ENCODE measurements at places on chromosomes 5 and 9.

- peak; percentile 91 for DNase-seq
These were observed 1.9 kb upstream of the RGMB start for GRCh38 chr5:98771382-98772109.

GRCh38 chr9:88593537-88594185 lies 58.7 kb downstream of the NXNL2 start:
- DNase-seq = peak; percentile 69

- peak; percentile 63 for DNase-seq
These were observed 246.5 kb downstream of the PTPRD start for GRCh38 chr9:10366171-10366779.

DNA sequence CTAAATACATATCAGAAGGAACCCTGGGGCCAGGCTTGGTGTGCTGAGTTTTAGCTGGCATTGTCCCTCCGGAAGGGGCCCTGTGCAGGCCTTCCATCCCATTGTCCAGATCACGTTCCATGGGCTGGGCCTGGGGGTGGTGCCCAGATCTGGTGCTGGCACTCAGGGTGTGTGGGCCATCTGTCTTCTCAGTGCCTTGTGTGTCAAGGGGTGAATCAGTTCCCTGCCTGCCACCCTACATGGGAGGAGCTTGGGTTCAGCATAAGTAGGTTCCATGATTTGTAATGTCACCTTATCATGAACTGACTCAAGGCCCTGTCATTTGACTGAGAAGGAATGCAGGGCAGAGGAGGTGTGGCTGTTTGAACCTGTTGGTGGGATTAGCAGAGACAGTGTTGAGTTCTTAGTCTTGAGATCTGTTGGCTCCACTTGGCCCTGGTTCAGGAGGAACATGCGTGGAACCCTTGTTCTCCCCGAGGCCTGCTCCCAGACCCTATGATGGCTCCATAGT lies 176.8 kb downstream of the MACROH2A1 start:
- no peak for DNase-seq

GRCh38 chr5:56457887-56458812 lies 225.0 kb upstream of the ANKRD55 start:
- DNase-seq = peak; percentile 87

- no peak for DNase-seq
These were observed 107.4 kb upstream of the LARP1 start for GRCh38 chr5:154647761-154648145.

GRCh38 chr5:147686421-147686820 lies 96.1 kb downstream of the JAKMIP2 start:
- DNase-seq = no peak

DNA sequence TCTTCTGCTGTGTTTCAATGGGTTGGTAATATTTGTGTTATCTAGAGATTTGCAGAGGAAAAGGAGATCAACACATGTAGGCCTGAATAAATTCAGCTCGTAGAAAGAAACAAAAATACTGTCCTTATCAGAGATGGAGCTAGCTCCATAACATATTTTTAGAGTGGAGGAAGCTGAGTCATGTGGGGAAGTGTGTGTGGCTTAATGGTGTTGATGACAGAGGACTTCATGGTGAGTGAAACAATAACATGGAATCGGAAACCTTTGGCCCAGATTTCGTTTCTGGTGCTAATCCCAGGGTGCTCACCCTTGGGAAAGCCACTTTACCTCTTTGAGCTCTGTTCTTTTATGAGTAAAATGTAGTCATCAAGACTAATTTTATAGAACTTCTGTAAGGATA lies 825.0 kb downstream of the TLR4 start:
- peak; percentile 3 for DNase-seq

- DNase-seq = no peak
These were observed 73.6 kb downstream of the EPB41L4B start for GRCh38 chr9:109247228-109247627.

DNA sequence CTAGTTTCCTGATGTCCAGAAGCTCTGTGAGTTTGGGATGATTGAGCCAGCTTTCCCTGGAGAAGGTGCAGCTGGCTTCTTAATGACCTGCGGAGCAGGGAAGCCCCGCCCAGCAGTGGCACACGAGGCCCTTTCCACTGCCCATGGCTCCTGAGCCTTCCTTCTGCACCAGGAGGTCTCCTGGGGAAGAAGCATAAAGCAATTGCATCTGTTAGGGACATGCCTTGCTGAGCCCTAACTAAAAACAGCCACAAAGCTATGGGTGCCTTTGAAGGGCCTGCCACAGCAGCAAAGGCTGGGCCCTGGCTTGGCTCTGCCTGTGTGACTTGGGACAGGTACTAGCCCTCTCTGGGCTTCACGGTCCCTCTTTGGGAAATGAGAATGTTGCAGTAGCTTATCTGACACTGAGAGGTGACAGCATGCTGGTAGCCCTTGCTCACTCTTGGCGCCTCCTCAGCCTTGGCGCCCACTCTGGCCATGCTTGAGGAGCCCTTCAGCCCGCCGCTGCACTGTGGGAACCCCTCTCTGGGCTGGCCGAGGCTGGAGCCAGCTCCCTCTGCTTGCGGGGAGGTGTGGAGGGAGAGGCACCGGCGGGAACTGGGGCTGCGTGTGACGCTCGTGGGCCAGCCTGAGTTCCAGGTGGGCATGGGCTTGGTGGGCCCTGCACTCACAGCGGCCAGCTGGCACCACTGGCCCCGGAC lies 218.4 kb downstream of the FSTL4 start:
- no peak for DNase-seq

DNA sequence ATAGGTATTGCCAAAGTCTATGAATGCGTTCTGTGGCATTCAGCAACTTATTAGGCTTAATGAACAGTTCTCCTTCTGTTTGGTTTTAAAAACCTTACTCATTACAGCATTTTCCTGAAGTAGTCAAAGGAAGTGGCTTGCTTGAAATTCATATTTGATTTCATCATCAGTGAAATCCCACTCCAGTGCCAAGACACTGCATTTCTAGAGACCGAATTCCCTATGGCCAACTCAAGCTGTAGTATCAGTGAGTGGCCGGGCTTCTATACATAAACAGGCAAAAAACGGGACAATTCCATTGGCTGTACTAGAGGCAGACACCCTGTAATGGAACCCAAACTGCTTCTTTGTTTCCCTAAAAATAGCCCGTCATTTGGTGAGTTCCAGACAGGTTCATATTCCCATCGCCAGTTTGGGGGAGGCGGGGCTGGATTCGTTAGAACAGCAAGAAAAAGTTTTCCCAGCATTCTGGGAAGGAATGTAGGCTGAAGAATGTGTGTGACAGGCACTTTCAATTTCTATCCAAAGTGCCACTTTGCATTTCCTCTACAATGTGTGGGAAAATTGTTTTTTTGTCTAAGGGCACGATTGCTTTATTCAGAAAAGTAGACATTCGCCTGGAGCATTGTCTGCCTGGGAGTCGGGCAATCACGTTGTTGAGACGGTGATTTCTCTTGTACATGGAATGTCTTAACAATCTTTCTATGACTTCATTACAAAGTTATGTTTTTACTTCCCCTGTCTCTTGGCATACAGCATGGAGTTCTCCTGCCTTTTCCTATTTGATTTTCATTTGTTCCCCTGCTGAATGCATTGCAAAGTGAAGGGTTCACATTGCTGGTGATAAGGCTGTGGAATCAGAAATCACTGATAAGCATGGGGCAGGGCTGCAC lies 141.8 kb upstream of the MAST4 start:
- peak; percentile 24 for DNase-seq

DNA sequence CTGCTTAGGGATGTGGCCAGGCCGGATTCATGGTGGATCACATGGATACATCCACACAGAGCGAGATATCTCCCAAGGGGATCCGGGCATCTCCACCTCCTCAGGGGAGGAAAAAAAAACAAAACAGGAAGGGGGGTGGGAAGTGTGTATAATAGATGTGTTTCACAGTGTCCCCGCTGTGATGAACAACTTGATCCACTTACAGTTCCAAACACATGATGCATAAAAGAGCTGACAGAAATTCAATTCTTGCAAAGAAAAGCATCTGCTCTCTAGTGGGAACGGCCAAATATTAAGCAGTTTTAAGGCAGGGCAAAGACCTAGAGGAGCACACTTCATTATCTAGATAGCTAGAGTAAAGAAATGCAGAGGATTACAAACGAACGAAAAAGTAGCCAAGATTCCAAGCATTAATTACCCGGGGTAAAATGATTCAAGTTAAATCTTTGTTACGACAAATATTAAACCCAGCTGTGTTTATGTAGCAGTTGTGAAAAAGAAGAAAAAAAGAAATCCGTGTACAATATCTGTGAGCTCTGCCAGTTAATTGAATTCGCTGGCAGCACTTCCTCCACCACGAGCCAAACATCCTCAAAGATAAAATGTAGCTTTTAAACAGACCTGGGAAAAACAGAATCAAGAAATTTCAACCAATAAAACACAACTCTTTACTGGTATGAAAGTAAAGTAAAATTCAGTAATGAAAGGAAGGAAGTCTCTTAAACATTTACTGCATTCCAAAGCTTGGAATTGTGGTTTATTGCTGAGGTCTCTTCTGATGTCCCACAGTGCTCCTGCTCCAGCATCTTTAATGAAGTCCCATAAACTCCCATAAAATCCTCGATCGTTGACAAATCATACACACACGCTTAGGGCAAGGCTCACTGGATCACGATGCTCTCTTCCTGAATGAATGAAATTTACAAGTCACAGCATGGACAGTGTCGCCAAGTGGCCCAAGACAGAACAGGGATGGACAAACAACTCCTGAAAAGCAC lies 213.0 kb downstream of the CRB2 start:
- peak; percentile 69 for DNase-seq

GRCh38 chr9:115237385-115237998 lies 119.5 kb upstream of the TNC start:
- DNase-seq = no peak

DNA sequence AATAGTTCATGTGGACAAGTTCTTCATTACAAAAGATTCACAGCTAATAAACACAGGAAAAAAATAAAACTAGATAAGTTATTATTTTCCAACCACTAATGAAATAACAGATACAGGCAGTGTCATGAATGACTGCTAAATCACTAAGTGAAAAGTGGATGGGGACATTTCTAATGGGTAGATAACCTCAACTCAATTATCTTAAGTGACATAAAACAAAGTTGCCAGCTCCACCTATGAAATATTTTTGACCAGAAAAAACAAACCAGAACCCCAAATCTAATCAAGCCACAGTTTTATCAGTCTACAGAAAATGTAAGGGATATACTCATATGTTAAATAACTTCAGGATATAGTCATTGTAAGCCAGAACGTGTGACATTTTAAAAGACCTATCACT lies 74.4 kb downstream of the AGTPBP1 start:
- no peak for DNase-seq

GRCh38 chr9:100440071-100440470 lies 13.1 kb downstream of the MSANTD3 start:
- no peak for DNase-seq

DNA sequence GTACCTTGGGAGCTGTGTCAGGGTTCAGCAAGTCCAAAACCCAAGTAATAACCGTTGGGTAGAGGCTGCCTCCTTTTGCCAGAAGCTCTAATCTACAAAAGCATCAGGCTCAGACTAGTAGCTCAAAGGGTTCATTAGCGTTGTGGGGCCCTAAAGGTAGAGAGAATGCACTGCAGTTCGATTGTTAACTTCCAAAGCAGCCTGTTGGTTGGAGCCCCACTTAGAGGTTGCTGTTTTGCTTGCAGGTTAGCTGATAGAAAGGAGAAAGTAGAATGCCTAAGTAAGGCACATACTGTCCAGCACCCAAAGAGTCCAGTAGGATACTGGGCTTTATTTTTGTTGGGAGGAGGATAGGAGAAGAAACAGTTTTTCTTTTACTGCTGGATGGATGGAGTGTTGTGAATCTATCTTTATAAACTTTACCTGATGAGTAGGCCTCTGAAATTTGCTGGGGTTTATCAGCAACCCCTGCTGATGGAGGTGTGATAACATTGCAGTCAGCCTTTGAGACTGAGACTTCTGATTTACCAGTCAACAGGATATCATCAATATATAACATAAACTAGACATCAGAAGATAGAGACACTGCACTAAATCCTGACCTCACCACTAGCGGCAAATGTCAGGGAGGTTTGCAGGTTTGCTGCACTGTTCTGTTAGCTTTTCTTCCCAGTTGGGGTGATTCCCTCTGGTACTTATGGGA lies 34.8 kb downstream of the ZNF131 start:
- no peak for DNase-seq

- no peak for DNase-seq
These were observed 180.8 kb downstream of the RASEF start for GRCh38 chr9:82882138-82882537.

GRCh38 chr5:39205550-39205949 lies 13.8 kb downstream of the FYB1 start:
- no peak for DNase-seq

DNA sequence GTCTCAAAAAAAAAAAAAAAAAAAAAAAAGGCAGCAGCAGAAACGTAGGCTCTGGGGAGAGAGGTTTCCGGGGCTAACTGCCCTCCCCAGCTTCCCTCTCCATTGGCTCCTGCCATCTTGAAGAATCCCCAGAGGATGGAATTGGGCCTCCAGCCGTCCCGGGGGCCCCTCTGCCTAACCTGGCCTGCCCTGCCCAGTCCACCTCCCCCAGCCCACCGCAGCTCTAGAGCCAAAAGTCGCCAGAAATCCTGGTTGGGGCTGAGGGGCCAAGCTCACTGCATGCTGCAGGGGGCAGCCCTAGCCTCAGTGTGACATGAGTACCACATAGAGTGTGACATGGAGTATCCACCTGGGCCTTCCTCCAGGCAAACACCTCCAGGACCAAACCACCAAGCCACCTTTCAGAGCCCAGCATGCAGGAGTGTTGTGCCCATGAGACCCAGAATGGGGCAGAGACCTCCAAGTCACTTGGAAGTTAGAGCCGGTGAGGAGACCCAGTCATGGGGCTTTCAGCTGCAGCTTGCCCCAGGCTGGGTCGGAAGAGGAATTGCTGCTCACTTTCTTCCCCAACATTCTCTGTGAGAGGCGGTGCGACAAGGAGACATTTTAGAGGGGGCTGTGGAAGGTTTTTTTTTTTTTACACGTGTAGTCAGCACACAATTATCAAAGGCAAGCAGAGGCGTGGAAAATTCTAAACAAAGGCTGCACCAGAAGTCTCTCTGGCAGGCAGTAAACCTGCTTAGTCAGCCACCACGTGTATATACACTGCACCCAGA lies 17.6 kb downstream of the CD74 start:
- no peak for DNase-seq

DNA sequence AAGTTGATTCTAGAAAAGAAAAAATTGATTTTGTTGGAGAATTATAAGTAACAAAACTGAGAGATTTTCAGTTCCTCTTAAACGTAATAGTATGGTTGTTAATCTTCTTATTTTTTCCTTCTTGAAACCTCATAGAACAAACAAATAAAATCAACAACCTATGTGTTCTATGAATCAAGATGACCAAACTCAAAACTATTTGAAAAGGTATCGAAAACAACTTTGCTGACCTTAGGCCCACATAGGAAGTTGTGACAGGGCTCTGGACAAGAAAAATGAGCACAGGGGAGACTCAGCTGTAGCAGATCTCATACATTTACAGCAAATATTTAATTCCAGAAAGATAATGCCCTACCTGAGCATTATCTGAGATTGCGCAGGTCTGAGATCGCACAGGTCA lies 169.4 kb upstream of the CCNH start:
- DNase-seq = no peak

DNA sequence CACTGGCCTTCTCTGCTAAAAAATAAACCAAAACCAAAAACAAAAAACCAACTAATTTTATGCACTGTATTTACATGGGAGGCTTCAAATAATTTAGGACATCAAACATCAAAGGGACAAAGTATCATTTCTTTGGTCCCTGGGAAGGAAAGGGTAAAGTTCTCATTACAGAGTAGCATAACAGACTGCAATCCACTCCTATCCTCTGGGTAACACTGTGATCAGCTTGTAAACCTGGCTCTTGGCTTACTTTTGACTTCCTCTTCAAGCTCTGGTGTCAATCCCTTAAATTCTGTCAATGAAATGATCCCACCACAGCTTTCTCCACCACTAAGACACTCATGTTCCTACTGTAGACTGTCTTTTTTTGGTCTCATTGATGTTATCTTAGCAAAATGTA lies 69.8 kb upstream of the VCAN start:
- no peak for DNase-seq

GRCh38 chr5:74281166-74281565 lies 359.4 kb downstream of the ENC1 start:
- no peak for DNase-seq

Data from umbilical cord (tissue), 2 donors.